ENCODE measurements at places on chromosomes 7 and 10.

GRCh38 chr10:86957471-86958115, at the start of gene MMRN2:
MMRN2 (minus strand) TSS chr10:86957615; CDS start chr10:86957541, 74 bp downstream.
- peak; percentile 44 for DNase-seq

DNA sequence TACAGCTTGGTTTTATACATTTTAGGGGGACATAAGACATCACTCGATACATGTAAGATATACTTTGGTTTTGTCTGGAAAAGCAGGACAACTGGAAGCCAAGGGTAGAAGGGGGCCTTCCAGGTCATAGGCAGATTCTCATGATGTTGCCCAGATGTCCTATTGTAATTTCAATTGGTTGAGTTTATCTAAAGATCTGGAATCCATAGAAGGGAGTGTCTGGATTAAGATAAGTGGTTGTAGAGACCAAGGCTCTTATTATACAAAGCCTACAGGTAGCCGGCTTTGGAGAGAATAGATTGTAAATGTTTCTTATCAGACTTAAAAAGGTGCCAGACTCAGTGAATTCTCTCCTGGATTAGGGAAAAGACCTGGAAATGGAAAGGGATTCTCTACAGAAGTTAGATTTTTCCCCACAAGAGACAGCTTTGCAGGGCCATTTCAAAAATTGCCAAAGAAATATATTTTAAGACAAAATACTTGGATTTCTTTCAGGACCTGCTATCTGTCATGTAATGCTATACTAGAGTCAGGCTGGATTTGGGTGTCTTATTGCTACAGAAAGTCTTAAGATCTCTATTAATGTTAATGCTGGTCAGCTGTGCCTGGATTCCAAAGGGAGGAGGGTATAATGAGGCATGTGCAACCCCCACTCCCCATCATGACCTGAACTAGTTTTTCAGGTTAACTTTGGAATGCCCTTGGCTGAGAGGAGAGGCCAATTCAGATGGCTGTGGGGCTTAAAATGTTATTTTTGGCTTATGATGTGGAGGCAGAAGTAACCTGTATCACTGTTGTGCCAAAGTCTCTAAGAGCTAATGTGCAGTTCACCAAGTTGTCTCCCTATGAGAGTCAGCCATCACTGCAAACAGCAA, 511.1 kb upstream of the C7orf33 start:
- no peak for DNase-seq

DNA sequence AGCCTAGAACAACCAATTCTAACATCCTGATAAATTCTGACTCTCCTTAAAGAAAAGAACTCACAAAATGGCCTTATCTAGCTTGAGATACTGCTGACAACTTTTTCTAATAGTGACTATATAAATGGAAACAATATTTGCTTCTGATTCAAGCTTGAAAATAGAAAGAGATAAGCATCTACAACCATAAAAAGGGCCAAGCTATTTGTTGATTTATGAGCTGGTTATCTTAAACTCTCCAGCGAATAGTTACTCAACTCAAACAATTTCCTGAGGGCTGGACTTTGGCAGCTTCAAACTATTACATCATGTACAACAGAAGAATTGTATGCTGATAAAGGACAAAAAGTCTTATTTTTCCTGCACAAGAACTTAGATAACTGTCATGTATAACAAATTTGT, 4.6 kb downstream of the USP54 start:
- peak; percentile 75 for DNase-seq

GRCh38 chr10:117896517-117896916, 150.2 kb downstream of the RAB11FIP2 start:
- DNase-seq: no peak

DNA sequence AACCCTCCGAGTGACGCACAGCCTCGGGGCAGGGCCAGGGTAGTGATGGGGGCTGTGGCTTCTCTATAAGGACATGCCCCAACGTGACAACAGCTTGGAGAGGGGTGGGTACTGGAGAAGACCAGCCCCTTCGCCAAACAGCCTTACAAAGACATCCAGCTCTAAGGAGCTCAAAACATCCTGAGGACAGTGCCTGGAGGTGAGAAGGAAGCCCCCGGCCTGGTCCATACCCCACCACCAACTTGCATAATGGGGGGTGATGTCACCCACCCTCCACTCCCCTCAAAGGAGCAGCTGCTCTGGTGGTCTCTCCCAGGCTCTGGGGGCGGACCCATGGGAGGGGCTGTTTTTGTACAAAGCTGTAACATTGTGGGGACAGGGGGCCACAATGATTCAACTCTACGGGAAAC, 15.1 kb downstream of the PRSS2 start:
- DNase-seq: no peak

DNA sequence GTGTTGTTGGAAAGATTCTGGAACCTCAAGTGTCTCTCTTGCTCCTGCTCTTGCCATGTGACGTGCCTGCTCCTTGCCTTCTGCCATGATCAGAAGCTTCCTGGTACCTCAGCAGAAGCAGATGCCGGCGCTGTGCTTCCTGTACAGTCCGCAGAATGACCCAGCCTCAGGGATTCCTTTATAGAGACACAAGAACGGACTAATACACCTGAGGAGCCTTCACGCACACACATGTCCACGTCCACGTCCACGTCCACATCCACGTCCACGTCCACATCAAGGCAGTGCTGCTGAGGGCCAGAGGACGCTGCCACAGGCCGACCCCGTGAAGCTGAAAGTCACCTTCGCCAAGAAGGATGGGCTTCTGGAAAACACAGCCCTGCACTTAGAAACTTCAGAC, 190.1 kb downstream of the MAD1L1 start:
- no peak for DNase-seq

- no peak for DNase-seq
These were observed 60.9 kb downstream of the ST7 start for GRCh38 chr7:117014099-117014656.

DNA sequence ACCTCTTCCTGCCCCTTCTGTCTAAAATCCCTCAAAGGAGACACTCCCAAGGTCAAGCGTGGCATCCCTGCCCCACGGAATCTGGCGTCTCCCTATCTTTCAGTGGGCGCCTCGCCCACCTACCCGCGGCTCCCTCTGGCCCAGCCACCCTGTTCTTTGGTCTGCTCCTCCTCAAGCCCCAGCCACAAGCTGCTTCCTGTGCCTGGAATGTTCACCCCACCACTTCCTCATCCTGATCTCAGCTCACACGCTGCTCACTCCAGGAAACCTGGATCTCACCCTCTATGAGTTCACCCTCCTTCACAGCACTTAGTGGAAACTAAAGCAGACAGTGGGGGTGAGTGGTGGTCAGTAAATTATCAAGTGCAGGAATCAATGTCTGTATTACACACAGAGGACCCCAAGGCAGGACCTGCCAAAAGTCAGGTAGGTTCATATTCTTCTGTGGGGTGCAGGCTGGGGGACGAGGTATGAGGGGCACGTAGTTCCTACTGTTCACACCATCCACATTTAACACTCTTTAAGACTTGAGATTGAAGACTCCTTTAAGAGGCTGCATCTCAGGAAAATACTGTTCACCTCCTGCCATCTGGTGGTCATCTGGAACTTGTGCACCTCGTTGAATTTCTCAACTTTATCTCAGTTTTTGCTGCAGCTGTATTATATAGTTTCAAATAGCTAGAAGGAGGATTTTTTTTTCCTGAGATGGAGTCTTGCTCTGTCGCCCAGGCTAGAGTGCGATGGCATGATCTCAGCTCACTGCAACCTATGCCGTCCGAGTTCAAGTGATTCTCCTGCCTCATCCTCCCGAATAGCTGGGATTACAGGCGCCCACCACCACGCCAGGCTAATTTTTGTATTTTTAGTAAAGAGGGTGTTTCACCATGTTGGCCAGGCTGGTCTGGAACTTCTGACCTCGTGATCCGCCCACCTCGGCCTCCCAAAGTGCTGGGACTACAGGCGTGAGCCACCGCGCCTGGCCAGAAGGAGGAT, 166.6 kb downstream of the ARHGAP21 start:
- DNase-seq: peak; percentile 65

DNA sequence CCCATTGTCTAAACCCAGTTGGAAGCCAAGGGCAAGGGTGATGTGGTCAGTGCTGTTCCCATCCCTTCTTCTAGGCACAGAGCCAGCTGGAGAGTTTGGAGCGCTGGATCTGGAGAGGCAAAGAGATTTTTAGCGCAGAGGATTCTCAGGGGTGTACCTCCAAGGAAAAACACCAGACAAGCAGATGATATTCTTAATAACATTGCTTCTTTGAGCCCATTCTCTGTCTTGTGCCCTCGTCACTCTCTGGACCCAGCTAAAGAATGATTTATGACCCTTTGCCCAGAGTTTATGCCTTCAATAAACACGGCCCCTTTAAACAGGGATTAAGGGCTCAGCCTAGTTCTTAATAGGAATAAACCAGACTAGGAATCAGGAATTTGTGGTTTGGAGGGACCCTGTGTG, 4.7 kb upstream of the HIP1 start:
- DNase-seq: no peak

DNA sequence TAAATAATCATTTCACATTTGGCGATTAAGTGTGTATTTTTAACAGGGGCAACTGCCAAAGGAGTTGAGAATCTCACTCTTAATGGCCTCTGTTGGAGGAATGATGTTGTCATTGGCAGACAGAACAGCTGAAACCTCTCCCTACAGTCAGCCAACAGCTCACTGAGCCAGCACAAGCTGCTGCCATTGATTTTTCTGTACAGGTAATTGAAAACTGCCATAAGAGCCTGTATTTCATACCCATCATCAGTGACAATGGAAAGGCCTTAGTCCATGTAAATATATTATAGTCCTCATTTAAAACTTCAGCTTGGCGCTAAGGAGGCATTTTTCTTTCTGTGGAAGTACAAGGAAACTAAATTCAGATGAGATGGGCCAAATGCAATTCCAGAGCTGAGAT, 28.1 kb upstream of the PTN start:
- no peak for DNase-seq

DNA sequence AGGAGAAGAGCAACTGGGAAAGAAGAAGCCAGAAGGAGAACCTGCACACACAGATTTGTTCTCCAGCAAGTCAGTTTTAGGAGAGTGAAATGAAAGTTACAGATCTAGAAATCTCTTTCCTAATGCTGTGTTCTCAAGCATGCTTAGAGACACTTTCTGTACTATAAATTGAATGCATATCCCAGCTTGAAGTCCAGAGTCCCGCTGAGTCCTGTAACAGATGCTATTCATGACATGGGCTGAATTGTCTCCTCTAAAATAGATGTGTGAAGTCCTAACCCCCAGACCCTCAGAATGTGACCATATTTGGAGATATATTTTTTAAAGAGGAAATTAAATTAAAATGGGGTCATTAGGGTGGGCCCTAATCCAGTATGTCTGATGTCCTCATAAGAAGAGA, 46.9 kb upstream of the GJD4 start:
- DNase-seq: no peak

DNA sequence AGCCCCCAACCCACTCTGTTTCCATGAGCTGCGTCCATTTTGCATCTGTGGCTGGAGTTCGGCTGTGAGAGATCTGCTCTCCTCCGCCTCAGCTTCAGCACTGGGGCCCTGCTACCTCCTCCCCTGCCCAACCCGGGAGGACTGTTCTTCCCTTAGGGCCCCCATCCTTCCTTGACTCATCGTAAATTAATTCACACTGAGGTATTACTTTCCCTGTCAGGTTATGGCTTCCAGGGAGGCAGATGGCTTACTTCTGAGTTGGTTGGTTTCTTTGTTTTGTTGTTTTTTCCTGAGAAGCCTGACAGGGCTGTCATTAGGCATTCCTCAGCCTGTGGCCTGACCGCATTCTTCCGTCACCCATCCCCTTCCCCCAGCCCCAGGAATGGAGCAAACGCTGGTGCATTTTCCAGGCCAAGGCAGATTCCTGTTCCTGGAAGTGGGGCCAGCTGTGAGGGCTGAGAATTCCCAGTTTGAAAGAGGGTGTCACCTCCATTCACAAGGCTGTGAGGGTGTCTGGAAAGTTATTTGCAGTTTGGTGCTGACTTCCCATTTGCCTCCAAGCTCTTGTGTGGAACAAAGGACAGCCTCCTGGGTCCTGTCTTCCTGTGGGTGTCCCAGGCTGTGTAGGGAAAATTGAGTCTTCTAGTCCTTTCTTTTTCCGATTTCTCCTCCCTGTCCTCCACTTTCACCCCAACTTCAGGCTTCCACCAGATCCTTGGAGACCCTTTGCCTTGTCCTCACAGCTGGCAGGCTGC, 11.7 kb downstream of the CPA5 start:
- no peak for DNase-seq

DNA sequence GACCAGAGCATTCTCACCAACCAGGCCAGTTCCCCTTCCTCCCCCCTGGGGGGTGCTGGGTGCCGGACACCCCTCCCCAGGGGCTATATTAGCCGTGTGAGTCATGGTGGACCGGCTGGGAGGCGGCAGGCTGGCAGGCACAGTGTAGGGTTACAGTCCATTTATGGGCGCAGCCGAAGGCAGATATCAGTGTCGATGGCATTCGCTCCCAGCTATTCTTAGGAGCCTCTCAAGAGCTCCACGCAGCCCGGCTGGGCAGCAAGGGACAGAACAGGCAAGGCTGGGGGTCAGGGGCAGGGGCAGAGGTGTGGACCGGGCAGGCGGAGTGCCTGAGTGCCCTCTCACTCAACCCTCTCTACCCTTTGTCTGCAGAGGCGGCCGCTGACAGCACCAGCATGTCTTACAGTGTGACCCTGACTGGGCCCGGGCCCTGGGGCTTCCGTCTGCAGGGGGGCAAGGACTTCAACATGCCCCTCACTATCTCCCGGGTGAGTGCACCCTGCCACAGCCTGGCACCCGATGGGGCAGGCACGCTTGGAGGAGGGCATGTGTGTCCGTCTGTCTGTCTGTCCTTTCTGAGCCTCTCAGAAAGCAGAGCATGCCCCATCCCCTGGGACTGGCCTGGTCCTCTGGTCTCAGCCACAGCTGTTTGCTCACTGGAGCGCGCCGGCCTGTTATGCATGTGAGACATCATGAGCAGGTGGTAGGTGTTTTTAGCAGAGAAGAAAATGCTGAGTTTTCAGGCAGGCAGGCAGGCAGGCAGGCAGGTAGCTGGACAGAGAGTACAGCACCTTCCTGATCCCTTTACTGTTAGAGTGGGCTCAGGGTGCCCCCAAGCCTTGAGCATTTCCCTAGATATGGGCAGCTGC, at the start of gene LDB3:
Gene LDB3, plus strand, starts transcription at position 215 of the 869 bp plus-strand sequence. Its CDS starts 181 bp downstream, at position 396.
- DNase-seq: no peak

- no peak for DNase-seq
These were observed 71.5 kb downstream of the ZMIZ1 start for GRCh38 chr10:79140085-79140793.

GRCh38 chr10:112531421-112531820, 84.4 kb downstream of the VTI1A start:
- no peak for DNase-seq

DNA sequence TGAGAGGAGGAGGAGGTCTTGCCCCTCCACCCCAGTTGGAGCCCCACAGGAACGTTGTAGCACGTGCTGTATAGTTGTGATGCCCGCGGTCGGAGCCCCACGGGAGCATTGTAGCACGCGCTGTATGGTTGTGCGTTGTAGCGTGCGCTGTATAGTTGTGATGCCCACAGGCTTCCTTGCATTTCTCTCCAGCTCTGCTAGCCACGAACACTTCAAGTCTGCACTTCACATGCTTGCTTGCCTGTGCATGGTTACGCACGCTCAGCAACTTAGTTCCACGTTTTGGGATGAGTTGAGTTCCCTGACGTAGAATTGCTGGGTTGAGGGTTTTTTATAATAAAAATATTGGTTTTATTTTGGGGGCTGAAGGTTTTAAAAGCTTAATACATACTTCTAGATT, 41.6 kb downstream of the DNAJB6 start:
- DNase-seq: no peak
